ENCODE measurements at places on chromosomes 16 and 17. TPM values are rescaled to one million over a fixed set of nuclear protein-coding genes. Genes with fewer than 3 reads are reported as not detected.

GRCh38 chr16:73365016-73365551 lies 317.2 kb upstream of the ZFHX3 start:
- DNase-seq = no peak

SHCBP1 gene
- 17.0 TPM for polyA plus RNA-seq

NUP85 gene
- 74.1 TPM for polyA plus RNA-seq

GLIS2 gene
- polyA plus RNA-seq = 4.8 TPM

TBC1D3D gene
- polyA plus RNA-seq = 2.0 TPM

- no peak for DNase-seq
These were observed 8.0 kb downstream of the HS3ST3A1 start for GRCh38 chr17:13593757-13594156.

GRCh38 chr17:6244253-6244652 lies 174.1 kb downstream of the WSCD1 start:
- DNase-seq = no peak

DNA sequence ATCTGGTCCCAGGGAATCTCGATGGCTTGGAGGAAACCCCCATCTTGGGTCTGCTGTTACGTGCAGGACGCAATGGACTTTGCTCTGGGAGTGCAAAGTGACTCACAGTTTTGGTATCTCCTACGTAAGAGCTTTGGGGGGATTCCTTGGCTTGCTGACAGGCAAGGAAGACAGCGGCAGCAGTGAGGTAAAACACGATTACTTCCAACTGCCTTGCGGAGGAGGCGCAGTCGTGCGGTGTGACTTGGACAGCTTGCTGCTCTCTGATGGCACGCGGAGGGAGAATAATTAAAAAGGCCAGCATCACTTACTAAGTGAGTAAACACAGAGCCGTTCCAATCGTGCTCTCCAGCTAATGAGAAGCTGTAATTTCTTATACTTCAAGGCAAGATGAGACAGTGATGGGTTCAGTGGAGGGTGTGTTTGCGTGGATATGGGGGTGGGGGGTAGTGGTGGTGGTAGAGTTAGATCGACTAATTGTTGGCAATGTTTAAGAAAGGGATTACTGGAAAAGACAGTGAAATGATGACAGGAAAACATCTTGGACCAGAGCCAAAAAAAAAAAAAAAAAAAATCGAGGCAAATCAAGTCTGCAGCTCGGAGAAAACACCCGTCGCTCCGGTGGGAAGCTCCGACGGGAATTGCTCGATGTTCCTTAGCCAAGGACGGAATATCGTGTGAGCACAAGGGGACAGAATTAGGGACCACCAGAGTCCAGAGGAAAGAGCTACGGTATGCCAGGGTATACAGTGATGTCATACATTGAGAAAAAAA lies 184.8 kb upstream of the ZFHX3 start:
- DNase-seq = peak; percentile 71

TMEM98 gene
- 314 TPM for polyA plus RNA-seq

DNA sequence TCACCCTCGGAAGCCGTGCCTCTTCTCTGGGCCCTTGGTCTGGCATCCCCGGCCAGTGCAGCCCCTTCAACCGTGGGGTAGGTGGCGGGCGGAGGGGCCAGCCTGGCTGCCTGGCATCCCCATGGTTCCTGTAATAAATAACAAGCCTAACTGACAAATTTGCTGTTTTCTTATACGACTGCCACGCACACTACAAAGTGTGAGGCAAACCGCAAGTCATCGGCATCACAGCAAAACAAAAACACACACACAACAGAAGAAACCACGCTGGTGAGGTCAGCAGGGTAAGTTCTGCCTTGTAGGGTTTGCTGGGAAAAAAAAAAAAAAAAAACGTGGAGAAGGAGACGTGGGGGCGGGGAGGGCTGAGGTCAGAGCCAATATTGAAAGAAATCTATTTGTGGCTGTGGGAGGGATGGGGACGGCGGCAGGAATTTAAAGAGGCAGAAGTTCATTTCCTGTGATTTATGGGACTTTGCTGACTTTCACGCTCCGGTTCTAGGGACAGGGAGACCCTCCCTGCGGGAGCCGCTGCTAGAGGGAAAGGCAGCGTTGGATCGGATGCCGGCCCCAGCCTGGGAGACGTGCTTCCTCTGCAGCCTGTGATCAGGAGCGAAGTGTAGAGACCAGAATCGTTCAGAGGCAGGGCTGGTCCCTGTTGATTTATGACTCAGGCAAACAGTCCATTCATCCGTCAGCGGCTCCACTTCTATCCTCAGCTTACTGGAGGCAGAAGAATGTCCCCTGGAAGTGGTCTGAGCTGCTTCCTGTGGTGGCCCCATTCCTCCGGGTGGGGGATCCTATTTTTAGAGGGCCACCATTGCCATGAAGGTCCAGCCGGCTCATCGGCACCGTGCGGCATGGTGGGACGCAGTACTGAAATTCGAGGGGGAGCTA lies 162.8 kb downstream of the FOXL1 start:
- peak; percentile 25 for DNase-seq

DNA sequence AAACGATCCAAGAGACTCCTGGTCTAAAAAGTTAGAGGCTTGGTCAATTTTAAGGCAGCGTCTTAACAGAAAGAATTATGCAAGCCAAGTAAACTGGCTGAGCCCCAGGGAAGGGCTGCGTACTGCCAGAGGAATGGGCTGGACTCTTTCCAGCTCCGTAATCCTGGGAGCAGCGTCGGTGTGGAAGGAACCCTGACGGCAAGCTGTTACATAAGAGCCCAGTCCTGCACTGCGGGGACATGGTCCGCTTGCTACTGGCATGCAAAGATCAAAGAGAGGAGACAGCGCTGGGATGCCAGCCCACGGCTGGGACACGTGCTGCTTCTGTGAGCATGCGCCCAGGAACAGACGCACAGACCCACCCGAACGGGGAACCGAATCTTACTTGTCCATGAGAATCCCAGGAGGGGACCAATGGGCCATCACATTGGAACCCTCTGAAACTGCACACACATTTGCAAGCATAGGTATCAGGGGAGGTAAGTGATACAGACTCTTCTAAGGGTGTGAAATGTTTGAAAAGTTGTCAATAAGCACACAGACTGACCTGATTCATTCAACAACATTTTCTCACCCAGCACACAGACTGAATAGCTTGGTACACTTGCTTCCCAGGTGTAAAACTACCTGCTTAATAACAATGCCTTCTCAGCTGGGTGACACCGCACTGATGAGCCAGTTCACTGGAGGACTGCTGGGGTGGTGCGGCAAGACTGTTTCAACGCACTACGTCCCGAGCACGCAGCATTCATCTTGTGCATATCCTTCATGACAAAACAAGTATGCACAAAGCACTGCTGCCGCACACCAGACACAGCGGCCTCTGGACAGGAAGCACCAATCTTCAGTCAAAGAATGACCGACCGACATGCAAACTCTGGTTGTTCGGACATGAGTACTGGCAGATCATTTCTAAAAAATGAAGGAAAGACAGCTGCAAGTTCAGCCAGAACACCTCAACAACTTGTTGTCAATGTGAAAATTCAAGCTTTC lies 94.9 kb downstream of the ANKRD11 start:
- DNase-seq = peak; percentile 93

- DNase-seq = no peak
These were observed 354.4 kb downstream of the SNX29 start for GRCh38 chr16:12330946-12331345.

MTSS2 gene
- polyA plus RNA-seq = 86.4 TPM

SLC6A2 gene
- polyA plus RNA-seq = not detected

SLC13A2 gene
- not detected for polyA plus RNA-seq

- DNase-seq = no peak
These were observed 431 bp downstream of the TEKT3 start for GRCh38 chr17:15340966-15341365.

DNA sequence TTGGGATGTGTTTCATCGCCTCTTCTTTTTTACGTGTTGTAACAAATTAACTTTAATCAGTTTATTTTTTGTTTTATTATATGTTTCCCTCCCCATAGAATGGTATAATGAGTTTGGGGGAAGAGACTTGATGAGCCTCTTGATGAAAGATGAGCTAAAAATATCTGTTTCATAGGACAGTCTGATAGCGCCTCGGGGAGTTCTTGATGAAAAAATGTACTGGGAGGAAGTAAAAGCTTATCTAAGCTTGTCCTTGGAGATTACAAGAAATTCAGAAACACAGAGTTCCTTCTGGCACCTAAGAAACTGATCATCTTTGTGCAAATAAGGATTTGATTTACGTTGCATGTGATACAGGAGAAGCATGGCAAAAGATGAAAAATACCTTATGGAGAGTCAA lies 350.2 kb upstream of the CDH8 start:
- no peak for DNase-seq

KRT40 gene
- not detected for polyA plus RNA-seq

- no peak for DNase-seq
These were observed 457.8 kb downstream of the HS3ST4 start for GRCh38 chr16:26149364-26150190.
